ENCODE measurements at places on chromosomes 1 and 21.

GRCh38 chr1:22039594-22040285, 12.8 kb upstream of the CDC42 start:
- DNase-seq = no peak

DNA sequence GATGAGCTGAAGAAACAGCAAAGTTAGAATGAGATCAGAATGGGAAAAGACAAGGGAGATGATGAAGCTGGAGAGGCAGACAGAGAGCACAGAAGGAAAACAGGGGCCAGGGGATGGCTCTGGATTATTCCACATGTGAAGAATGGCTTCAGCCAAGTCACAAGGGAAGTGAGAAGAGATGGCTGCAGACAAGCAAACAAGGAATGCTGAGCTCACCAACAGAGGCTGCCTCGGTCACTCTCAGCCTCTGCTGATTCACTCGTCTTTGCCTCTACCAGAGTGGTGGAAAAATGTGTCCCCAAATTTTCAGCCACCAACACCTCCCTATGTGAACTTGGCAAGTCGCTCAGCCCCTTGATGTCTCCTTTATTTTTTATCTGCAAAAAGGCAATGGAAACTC, 46.7 kb downstream of the TRABD2B start:
- DNase-seq = no peak

- DNase-seq = no peak
Observed at GRCh38 chr1:156474966-156475365, 25.6 kb downstream of the MEF2D start.

GRCh38 chr1:37574834-37575480, 18.2 kb downstream of the DNALI1 start:
- peak; percentile 60 for DNase-seq

GRCh38 chr1:15303935-15304334, 56.9 kb downstream of the FHAD1 start:
- DNase-seq = no peak

- DNase-seq = no peak
Observed at GRCh38 chr1:115084902-115085511, 4.3 kb downstream of the TSPAN2 start.

- DNase-seq = no peak
Observed at GRCh38 chr1:66175581-66175980, 358.4 kb upstream of the SGIP1 start.

DNA sequence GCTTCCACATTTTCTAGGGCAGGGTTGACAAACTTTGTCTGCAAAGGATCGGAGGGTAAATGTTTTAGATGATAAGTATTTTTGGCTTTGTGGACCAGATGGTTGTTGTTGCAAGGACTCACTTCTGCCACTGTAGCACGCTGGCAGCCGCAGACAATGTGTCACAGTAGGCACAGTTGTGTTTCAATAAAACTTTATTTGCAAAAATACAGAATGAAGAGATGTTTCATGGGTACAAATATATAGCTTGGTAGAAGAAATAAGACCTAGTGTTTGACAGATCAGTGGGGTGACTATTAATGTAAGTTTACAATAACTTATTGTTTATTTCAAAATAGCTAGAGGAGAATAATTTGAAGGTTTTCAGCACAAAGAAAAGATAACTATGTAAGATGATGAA, 127.8 kb downstream of the GRIK3 start:
- no peak for DNase-seq

GRCh38 chr1:89519779-89520358, 4.8 kb upstream of the LRRC8B start:
- DNase-seq = no peak

DNA sequence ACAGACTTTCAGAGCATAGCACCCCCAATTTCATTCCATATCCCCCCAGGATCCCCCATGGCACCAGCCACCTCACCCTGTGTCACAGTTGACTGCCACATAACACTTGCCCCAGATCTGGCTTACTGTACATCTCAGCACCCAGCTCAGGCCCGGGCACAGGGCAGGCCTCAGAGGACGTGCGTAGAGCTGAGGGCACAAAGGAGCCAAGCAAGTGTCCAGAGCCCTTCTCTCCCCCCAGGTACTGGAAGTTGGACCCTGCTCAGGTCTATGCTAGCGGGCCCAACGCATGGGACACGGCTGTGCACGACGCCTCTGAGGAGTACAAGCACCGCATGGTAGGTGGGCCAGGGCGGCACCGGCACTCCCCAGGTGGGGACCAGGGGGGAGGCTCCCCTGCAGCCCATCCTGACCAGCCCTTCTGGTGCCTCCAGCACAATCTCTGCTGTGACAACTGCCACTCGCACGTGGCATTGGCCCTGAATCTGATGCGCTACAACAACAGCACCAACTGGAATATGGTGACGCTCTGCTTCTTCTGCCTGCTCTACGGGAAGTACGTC, 8.0 kb upstream of the SYTL1 start:
- DNase-seq = no peak

GRCh38 chr1:162400790-162401355, 11.1 kb downstream of the SH2D1B start:
- no peak for DNase-seq

GRCh38 chr1:229757226-229757625, 131.2 kb downstream of the URB2 start:
- no peak for DNase-seq

DNA sequence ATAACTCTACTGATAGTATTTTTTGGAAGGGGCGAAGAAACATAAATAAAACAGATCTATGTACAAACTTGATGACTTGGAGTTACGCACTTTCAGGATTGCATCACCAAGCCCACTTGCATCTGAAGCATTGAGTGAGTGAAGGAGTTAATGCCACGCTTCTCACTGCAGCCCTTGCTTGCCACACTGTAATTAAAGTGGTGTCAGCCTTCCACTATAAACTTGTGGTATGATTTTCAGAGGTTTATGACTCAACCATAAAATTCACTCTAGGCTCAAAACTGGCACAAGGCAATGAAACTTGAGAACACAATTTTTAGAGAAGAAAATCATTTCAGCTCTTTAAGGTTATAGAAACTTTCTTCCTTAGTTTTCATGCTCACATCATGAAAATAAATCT, 93.9 kb upstream of the PRMT6 start:
- DNase-seq = no peak

DNA sequence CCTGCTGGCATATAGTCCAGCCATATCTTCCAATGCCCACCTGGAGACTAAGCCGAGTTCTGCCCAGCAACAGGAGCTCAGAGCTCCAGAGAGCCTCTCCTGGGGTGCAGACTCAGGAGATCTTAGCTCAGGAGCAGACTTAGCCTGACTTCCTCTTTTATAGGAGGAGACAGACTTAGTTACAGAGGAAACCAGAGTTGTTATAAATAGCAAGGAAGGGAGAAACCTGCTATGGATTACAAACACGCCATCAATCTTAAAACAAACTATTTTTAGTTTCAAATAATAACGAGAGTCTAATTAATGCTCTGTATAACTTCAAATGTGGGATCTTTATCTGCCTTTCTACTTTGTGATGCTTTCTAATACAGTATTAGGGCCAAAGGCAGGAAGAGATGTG, 3.3 kb upstream of the KIF21B start:
- no peak for DNase-seq

- no peak for DNase-seq
Observed at GRCh38 chr1:21820597-21821232, 8.7 kb downstream of the LDLRAD2 start.

DNA sequence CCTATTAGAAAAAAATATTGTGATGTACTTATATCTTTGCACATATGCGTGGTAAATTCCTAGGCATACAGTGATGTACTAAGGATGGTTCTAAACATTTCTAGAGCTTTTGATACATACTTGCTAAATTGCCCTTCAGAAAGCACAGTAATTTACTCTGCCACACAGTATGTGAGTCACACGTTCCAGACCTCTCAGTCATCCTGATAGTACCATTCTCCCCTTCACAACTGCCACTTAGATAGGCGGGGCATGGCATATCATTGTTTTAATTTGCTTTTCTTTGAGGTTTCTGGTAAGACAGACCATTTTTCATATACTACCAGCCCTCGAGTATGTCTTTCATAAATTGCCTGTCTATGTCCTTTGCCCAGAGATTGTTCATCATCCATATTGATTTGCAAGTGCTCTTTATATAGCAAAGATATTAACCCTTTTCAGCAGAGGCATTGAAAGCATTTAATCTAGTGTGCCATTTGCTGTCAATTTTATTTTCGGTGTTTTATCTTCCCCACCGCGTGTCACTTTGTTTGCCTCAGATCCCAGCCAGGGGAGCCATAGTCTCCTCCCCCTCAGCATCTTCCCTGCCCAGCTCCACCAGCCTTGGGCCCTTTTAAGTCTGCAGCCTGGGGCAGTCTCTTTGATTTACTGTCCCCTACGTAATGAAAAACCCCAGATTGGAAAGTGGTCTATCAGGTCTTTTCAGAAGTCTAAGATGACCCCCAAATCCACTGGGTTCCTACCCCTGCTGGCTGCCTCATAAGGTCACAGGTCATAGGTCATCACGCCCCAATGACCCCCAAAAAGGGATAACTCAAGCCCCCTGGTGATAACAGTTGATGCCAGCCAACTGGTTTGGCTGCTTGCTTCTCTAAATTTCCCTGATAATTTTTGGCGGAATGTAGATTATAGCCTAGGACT, 11.8 kb upstream of the PAX7 start:
- DNase-seq = no peak

DNA sequence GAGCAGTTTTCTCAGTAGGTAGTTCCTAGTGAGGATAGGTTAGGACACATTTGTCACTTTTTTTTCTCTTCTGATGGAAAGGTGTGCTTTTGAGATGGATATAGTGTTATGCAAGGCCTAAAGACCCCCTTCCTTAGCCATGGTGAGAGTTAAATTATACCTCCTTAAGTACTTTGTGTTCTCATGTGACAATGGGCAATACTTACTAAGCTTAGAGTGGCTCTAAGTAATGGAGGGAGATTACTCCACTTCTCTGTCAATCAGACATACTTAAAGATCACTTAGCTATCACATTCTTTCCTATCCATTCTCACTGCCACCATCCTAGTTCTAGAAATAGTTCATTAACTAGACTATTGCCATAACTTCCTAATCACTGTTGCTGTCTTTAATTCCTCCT, 265.6 kb downstream of the PBX1 start:
- DNase-seq = no peak

DNA sequence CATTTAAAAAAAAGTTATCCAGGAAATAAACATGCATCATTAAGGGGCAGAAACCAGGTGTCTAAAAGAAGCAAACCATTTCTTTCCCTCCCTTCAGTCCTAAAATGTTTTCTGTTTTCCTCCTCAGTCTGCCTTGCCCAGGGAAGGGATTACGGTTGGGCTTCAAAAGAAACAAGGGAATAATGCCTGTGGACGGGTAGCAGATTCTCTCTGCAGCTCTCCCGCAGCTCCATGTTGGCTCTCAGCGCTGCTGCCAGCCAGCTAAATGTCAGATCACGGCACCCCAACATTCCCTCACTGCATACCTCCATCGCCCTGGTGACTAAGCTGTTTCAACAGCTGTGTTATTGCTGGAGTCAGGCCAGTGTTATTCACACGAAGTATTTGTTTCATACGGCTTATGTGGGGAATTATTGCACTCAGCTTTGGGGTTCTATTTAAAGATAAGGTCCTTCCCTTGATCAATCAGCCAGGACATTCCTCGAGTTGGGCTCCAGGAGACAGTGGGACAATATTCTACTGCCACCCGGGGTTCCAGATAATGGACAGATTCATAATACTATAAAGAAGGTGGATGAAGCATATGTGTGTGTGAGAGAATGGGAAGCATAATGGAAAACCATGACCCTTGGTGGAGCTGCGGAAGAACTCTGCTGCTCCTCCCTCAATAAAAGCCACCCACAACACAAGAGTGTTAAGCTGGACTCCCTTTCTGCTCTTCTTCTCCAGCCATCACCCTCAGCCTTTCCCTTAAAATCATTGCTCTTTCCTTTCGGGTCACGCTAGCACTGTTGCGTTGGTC, 58.2 kb downstream of the WLS start:
- DNase-seq = peak; percentile 87

DNA sequence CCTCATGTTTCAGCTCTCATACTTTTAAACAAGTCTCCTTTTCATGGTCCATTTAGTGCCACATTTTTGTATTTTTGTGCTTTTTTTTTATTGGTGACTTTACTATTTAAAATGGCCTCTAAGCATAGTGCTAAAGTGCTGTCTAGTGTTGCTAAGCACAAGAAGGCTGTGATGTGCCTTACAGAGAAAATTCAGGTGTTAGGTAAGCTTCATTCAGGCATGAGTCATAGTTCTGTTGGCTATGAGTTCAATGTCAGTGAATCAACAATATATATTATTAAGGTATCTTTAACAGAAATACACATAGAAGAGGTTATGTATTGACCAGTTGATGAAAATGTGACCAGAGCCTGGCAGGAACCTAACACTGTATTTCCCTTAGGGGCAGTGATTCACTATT, 12.8 kb upstream of the FUBP1 start:
- DNase-seq = no peak

- no peak for DNase-seq
Observed at GRCh38 chr1:31765041-31765467, 914 bp upstream of the ADGRB2 start.

GRCh38 chr21:44418108-44418875, 37.0 kb upstream of the LRRC3 start:
- no peak for DNase-seq

- no peak for DNase-seq
Observed at GRCh38 chr21:18252680-18253079, 8.0 kb downstream of the CHODL start.

DNA sequence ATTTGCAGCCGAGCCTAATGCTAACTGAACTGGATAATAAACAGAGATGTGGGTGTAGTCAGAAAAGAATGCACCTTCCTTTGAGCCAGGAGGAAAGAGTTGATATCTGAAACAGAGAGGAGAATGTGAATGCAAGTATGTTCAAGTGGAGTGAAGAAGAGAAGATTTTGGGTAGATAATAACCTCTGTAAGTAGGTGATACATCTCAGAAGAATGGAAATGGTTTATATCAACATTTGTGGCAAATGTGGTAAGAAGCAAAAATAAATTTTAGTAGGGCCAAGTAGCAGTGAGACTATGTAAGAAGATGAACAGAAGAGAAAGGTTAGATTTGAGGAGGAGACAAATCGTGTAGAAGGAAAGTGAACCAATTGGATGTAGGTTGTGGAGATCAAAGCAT, 1.7 kb upstream of the DNTTIP2 start:
- DNase-seq = no peak

DNA sequence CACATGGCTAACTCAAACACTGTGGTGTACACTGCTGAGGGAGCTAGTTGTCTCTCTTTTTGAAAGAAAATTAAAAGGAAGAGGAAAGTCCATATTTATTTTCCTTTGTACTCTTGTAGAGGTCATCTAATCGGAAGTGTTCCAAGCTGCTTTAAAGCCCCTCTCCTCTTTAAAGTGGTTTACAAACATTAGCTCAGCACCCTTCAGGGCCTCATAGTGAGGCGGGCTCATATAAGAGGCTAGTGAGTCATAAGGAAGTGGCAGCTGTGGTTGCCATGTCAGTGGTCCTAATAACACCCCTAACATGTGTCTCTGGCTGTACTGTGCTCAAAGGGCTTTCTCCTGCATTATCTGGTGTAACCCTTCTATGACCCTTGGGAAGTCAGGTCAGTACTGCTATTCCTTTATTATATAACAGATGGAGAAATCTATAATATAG, 104.4 kb upstream of the SERBP1 start:
- no peak for DNase-seq
